Activated naive CD4-positive, alpha-beta T cell treated with anti-CD3 and anti-CD28 coated beads for 36 hours (primary cell): ENCODE measurements at places on chromosomes 2 and 18. TPM values are rescaled to one million over a fixed set of nuclear protein-coding genes. Genes with fewer than 3 reads are reported as not detected.

GRCh38 chr2:121735518-121736074, 1.1 kb downstream of the NIFK start:
- peak; percentile 22 for DNase-seq

The FBXO15 gene
- total RNA-seq, result 1.2 TPM

- no peak for DNase-seq
These were observed 19.1 kb upstream of the TEX51 start for GRCh38 chr2:126879348-126880298.

The WNT6 gene
- not detected for total RNA-seq

The LCT gene
- total RNA-seq, result 0.05 TPM

The SLC4A5 gene
- total RNA-seq, result 1.1 TPM

The UGT1A10 gene
- not detected for total RNA-seq

The VWA3B gene
- total RNA-seq, result not detected
